ENCODE measurements at places on chromosomes 6 and 20.

DNA sequence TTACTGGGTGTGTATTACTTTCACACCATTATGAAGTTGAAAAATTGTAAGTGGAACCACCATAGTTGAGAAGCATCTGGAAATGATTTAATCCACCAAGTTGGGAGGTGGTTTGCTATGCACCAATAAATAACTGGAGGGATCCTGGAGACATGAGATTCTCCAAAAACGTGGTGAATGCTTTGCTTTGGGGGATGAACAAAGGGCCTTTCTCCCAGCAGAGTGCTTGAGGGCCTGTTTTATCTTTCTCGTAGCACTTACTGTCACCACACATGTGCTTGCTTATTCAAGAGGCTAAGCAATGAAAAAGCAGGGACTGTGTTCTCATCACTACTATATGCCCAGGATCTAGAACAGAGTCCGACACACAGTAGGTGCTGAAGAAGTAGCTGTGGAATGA is 371.1 kb downstream of the DHX35 start:
- no peak overlapping the region for H3K4me3 ChIP-seq
- H3K36me3 ChIP-seq, result no peaks in the 10 kb centered on the region

- H3K36me3 ChIP-seq, result no peaks in the 10 kb centered on the region
These were observed 87.7 kb upstream of the NOX3 start for GRCh38 chr6:155543166-155543847.

DNA sequence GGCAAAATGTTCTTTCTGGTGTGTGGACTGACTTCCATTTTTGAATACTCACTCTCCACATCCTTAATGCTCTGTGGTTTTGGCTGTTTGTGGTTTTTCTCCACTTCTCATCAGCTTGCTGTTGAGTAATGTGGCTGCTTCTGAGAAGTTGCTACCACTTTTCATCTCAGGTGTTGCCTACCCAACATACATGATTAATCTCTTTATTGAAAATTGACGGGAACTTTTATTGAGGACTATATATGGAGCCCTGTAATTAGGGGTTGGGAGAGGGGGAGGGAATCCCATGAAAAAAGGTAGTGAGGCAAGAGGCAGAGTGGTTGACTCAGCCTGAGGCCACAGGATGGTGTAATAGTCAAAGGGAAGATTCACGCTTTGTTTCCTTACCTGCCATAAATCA is 17.6 kb downstream of the IL22RA2 start:
- no peaks in the 10 kb centered on the region for H3K36me3 ChIP-seq
- H3K27me3 ChIP-seq, result no peaks in the 10 kb centered on the region
- no peak overlapping the region for H3K27ac ChIP-seq
- no peaks in the 10 kb centered on the region for H3K4me1 ChIP-seq
- H3K4me3 ChIP-seq, result no peak overlapping the region
- DNase-seq, result peak; percentile 6

- H3K4me3 ChIP-seq, result no peak overlapping the region
- H3K36me3 ChIP-seq, result no peaks in the 10 kb centered on the region
- no peak overlapping the region for H3K27ac ChIP-seq
- H3K4me1 ChIP-seq, result no peaks in the 10 kb centered on the region
- no peaks in the 10 kb centered on the region for H3K27me3 ChIP-seq
These were observed 203.3 kb upstream of the TAB2 start for GRCh38 chr6:149114167-149114566.

GRCh38 chr20:22728146-22728745 is 143.9 kb upstream of the FOXA2 start:
- no peaks in the 10 kb centered on the region for H3K36me3 ChIP-seq
- no peak overlapping the region for H3K4me3 ChIP-seq
- no peak for DNase-seq
- H3K27me3 ChIP-seq, result no peaks in the 10 kb centered on the region

Data from fibroblast of lung (primary cell).